ENCODE measurements at places on chromosomes 12 and 14. TPM values are rescaled to one million over a fixed set of nuclear protein-coding genes. Genes with fewer than 3 reads are reported as not detected.

The PTGER2 gene
- 3.4 TPM for total RNA-seq

The C12orf50 gene
- 0.10 TPM for total RNA-seq

The ULK1 gene
- 31.8 TPM for total RNA-seq

The GZMB gene
- total RNA-seq, result 0.94 TPM

The KLRC1 gene
- total RNA-seq, result 3.3 TPM

The NANOG gene
- 2.5 TPM for total RNA-seq

The LMNTD1 gene
- total RNA-seq, result not detected

The SIRT4 gene
- not detected for total RNA-seq

The ENO2 gene
- total RNA-seq, result 29.6 TPM

The DEGS2 gene
- 59.9 TPM for total RNA-seq

The MTERF2 gene
- total RNA-seq, result 15.9 TPM

The SLC11A2 gene
- 78.4 TPM for total RNA-seq

The PTPRO gene
- 3.0 TPM for total RNA-seq

The ESPL1 gene
- 2.3 TPM for total RNA-seq

The NPFF gene
- total RNA-seq, result not detected

The AKAP3 gene
- 4.2 TPM for total RNA-seq

The TEX22 gene
- 6.2 TPM for total RNA-seq

The ITGB7 gene
- total RNA-seq, result 15.8 TPM

The PYGL gene
- total RNA-seq, result 58.6 TPM

The TEAD4 gene
- 15.8 TPM for total RNA-seq

The CTDSP2 gene
- total RNA-seq, result 130 TPM

The HOXC13 gene
- total RNA-seq, result 0.21 TPM

The NTN4 gene
- 97.7 TPM for total RNA-seq

The RNASE1 gene
- 67.3 TPM for total RNA-seq

The GNPNAT1 gene
- 20.0 TPM for total RNA-seq

The RNU4-1 gene
- total RNA-seq, result 1,538 TPM

The GALNT16 gene
- total RNA-seq, result 1.6 TPM

The SLC7A8 gene
- total RNA-seq, result 58.5 TPM

The BHLHE41 gene
- total RNA-seq, result 186 TPM

The ACVR1B gene
- 40.6 TPM for total RNA-seq

The ANO2 gene
- 4.2 TPM for total RNA-seq

The TAC3 gene
- not detected for total RNA-seq

The TSHR gene
- total RNA-seq, result not detected

The OTUB2 gene
- 1.6 TPM for total RNA-seq

The PMCH gene
- total RNA-seq, result not detected

The LMO3 gene
- 12.9 TPM for total RNA-seq

The KERA gene
- total RNA-seq, result not detected

The SMOC1 gene
- total RNA-seq, result 23.3 TPM

The TAS2R9 gene
- total RNA-seq, result not detected

The BEGAIN gene
- total RNA-seq, result 4.2 TPM
